ENCODE measurements at places on chromosomes 3 and 15. TPM values are rescaled to one million over a fixed set of nuclear protein-coding genes. Genes with fewer than 3 reads are reported as not detected.

Gene STAB1
- total RNA-seq, result not detected

Gene PCYT1A
- 78.1 TPM for total RNA-seq

GRCh38 chr15:101399431-101399830 is 90.1 kb downstream of the PCSK6 start:
- peaks cover 8% of the 10 kb centered on the region for H3K36me3 ChIP-seq
- H3K27ac ChIP-seq, result no peak overlapping the region
- DNase-seq, result no peak
- H3K4me3 ChIP-seq, result no peak overlapping the region

Gene FBN1
- 24.2 TPM for total RNA-seq

Gene GREM1
- not detected for total RNA-seq

Gene DNAH12
- total RNA-seq, result 0.47 TPM

- DNase-seq, result peak; percentile 4
- no peaks in the 10 kb centered on the region for H3K4me1 ChIP-seq
- H3K27ac ChIP-seq, result no peak overlapping the region
- H3K36me3 ChIP-seq, result no peaks in the 10 kb centered on the region
- no peak overlapping the region for H3K4me3 ChIP-seq
Measured at GRCh38 chr3:140236836-140237501, 302.0 kb downstream of the CLSTN2 start.

Gene OGG1
- 17.7 TPM for total RNA-seq

DNA sequence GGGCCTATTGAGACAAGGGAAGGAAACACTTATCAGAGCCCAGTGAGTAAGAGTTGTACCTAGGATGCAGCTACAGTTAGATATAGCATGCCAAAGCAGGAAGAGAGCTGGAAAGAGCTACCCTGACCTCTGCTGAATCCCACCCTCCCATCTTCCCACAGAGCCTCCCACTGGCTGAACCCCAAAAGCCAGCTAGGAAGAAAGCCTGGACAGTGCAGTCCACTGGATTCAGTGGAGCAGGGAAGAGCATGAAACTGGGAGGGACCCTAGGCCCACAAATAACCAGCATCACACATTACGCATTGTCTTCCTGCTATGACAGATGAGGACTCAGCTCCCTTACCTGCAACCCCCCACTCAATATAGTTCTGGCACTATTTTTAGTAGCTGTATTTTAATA is 81.5 kb upstream of the AKAP13 start:
- H3K4me3 ChIP-seq, result no peak overlapping the region
- no peaks in the 10 kb centered on the region for H3K27me3 ChIP-seq
- no peaks in the 10 kb centered on the region for H3K36me3 ChIP-seq
- H3K27ac ChIP-seq, result no peak overlapping the region
- peaks cover 11% of the 10 kb centered on the region for H3K4me1 ChIP-seq
- DNase-seq, result no peak

DNA sequence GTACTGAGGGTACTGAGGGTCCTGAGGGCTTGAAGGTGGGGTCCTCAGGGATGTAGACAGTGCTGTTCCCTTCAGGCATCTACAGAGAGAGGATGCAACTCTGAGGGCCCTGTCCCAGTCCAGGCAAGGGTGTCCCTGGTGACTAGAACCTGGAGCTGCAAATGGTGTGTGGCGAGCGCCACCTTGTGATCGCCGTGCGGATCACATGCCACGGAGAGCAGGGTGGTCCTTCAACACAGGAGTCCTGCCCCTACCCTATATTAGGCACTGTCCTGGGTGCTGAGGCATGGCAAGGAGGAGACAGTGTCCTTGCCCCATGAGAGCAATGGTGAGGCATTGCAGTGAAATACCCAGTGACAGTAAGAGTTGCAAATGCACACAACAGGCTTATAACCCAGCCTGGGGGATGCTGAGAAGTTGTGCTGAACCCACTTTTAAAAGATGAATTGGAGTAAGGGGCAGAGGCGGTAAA is 23.6 kb downstream of the RHCG start:
- no peaks in the 10 kb centered on the region for H3K4me1 ChIP-seq
- no peak overlapping the region for H3K27ac ChIP-seq
- peaks cover 4% of the 10 kb centered on the region for H3K36me3 ChIP-seq

Gene MGLL
- 25.3 TPM for total RNA-seq

DNA sequence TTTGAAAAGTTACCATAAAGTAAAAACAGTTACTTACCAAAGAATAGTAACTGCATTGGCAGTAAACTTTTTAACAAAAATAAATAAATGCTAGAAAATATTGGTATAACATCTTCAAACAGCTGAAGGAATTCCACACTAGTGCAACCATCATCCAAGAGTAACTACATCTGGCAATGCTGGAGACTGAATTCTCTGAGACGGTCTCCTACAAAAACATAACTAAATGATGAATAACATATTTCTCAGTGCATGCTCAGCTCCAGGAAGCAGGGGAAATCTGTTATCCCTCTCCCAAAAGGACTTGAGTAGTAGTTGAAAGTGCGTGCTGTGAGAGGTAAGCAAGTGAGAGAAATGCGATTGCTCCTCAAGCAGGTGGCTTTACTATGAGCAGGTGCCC is 526.8 kb upstream of the CCDC54 start:
- no peaks in the 10 kb centered on the region for H3K4me1 ChIP-seq
- no peaks in the 10 kb centered on the region for H3K27me3 ChIP-seq
- no peak overlapping the region for H3K4me3 ChIP-seq
- H3K36me3 ChIP-seq, result no peaks in the 10 kb centered on the region

Gene CD86
- not detected for total RNA-seq

DNA sequence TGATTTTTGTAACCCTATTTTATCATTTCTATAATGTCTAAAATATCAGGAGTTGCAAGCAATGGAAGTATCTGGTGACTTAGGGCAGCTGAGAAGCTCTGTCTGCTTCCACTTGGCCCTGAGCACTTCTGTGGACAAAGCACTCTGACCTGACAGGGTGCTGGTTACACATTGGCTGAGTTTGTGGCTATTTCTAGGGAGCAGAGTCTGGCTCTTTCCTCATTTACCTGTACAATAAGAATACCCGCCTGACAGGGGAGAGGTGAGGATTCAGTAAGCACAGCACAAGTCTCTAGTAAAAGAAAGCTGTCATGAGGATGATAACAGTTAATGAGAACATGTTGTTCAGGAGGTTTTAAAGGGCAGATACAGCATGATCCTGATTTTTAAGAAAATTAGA is 33.3 kb upstream of the SPESP1 start:
- H3K4me1 ChIP-seq, result no peaks in the 10 kb centered on the region
- DNase-seq, result no peak
- H3K27ac ChIP-seq, result no peak overlapping the region
- H3K27me3 ChIP-seq, result no peaks in the 10 kb centered on the region
- H3K4me3 ChIP-seq, result no peak overlapping the region

- no peak overlapping the region for H3K4me3 ChIP-seq
- H3K27me3 ChIP-seq, result no peaks in the 10 kb centered on the region
- peaks cover 48% of the 10 kb centered on the region for H3K4me1 ChIP-seq
Measured at GRCh38 chr15:87369269-87369668, 887.3 kb downstream of the NTRK3 start.

GRCh38 chr15:92617549-92618520 is 37.7 kb downstream of the FAM174B start:
- H3K27ac ChIP-seq, result no peak overlapping the region
- no peak overlapping the region for H3K4me3 ChIP-seq
- H3K27me3 ChIP-seq, result no peaks in the 10 kb centered on the region

DNA sequence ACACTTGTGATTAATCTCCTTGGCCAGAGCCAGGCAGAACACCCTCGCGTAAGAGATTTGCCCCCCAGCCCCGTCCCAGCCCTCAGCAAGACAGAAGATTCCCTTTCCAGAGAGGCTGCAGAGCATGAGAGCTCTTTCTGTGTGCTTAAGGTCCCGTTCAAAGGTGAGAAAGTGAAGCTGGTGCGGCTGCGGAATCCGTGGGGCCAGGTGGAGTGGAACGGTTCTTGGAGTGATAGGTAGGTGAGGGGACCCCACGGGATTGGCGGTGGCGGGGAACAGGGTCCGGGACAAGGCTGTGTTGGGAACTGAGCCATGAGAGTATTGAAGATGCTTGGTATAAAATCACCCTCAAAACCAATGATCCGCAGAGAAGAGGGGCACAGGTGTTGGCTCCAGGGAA is 34.8 kb downstream of the CAPN3 start:
- H3K4me1 ChIP-seq, result no peaks in the 10 kb centered on the region
- no peak overlapping the region for H3K4me3 ChIP-seq
- no peaks in the 10 kb centered on the region for H3K27me3 ChIP-seq
- no peaks in the 10 kb centered on the region for H3K36me3 ChIP-seq
- no peak overlapping the region for H3K27ac ChIP-seq

DNA sequence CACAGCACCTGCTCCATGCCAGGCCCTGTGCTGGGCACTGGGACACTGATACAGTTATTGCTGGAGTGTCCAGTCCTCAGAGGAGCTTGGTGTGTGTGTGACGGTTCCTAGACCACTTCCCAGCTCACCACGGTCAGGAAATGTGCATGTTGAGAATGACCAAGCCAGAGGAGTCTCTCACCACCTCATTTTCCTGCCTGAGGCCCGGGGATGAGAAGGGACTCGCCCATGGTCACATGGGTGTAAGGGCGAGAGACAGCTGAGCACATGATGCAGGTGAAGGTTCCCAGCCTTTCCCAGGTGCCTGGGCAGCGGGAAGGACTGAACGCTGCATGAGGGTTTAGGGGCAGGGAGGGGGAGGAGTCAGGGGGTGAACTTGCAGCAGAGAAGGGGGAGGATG is 180.9 kb upstream of the TLE3 start:
- no peak for DNase-seq
- no peak overlapping the region for H3K27ac ChIP-seq
- no peak overlapping the region for H3K4me3 ChIP-seq
- H3K36me3 ChIP-seq, result no peaks in the 10 kb centered on the region
- peaks cover 6% of the 10 kb centered on the region for H3K4me1 ChIP-seq

DNA sequence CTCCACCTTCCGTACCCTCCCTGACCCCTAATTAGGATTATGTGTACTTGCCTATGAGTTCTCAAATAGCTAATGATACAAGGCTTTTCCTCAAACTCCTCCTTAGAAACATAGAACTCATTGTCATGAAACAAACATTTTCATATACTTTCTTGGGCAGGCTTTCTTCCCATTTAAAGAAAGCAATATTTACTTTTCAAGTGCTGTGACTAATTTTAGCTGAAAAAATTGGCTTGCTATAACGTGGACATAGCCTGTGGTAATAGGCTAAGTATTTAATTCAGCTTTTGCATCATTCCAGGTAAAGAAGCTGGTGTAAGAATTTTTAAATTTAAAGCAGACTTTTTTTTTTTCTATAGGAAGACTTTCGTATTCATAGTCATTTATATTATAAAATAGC is 208.7 kb downstream of the SOX2 start:
- no peaks in the 10 kb centered on the region for H3K36me3 ChIP-seq
- no peaks in the 10 kb centered on the region for H3K27me3 ChIP-seq

Gene EFHB
- total RNA-seq, result 1.5 TPM

- no peak overlapping the region for H3K27ac ChIP-seq
- H3K27me3 ChIP-seq, result no peaks in the 10 kb centered on the region
- H3K4me3 ChIP-seq, result peak overlapping the region; percentile 37
- peak; percentile 72 for DNase-seq
- no peaks in the 10 kb centered on the region for H3K36me3 ChIP-seq
- peaks cover 11% of the 10 kb centered on the region for H3K4me1 ChIP-seq
Measured at GRCh38 chr3:185280572-185281365, 26.9 kb upstream of the EHHADH start.

GRCh38 chr3:34078418-34078817 is 280.0 kb downstream of the PDCD6IP start:
- H3K4me1 ChIP-seq, result no peaks in the 10 kb centered on the region
- H3K4me3 ChIP-seq, result no peak overlapping the region
- no peak for DNase-seq
- peaks cover 19% of the 10 kb centered on the region for H3K27me3 ChIP-seq
- no peak overlapping the region for H3K27ac ChIP-seq
- H3K36me3 ChIP-seq, result no peaks in the 10 kb centered on the region

- no peak overlapping the region for H3K4me3 ChIP-seq
- no peak for DNase-seq
- no peaks in the 10 kb centered on the region for H3K4me1 ChIP-seq
- H3K36me3 ChIP-seq, result peaks cover 49% of the 10 kb centered on the region
Measured at GRCh38 chr15:28132524-28133275, 33.6 kb upstream of the OCA2 start.

Gene ESYT3
- 0.44 TPM for total RNA-seq

- DNase-seq, result peak; percentile 92
- peaks cover 47% of the 10 kb centered on the region for H3K4me1 ChIP-seq
- no peaks in the 10 kb centered on the region for H3K27me3 ChIP-seq
- peaks cover 6% of the 10 kb centered on the region for H3K36me3 ChIP-seq
- H3K27ac ChIP-seq, result peak overlapping the region; percentile 92
Measured at GRCh38 chr15:83844742-83845141, 190.8 kb downstream of the ADAMTSL3 start.

GRCh38 chr3:134885877-134886621 is 91.0 kb downstream of the EPHB1 start:
- no peak overlapping the region for H3K4me3 ChIP-seq
- no peaks in the 10 kb centered on the region for H3K27me3 ChIP-seq
- DNase-seq, result no peak
- H3K4me1 ChIP-seq, result no peaks in the 10 kb centered on the region
- no peak overlapping the region for H3K27ac ChIP-seq

Gene ZIC1
- total RNA-seq, result not detected

Gene NPAP1
- total RNA-seq, result not detected

Gene CADM2
- not detected for total RNA-seq

DNA sequence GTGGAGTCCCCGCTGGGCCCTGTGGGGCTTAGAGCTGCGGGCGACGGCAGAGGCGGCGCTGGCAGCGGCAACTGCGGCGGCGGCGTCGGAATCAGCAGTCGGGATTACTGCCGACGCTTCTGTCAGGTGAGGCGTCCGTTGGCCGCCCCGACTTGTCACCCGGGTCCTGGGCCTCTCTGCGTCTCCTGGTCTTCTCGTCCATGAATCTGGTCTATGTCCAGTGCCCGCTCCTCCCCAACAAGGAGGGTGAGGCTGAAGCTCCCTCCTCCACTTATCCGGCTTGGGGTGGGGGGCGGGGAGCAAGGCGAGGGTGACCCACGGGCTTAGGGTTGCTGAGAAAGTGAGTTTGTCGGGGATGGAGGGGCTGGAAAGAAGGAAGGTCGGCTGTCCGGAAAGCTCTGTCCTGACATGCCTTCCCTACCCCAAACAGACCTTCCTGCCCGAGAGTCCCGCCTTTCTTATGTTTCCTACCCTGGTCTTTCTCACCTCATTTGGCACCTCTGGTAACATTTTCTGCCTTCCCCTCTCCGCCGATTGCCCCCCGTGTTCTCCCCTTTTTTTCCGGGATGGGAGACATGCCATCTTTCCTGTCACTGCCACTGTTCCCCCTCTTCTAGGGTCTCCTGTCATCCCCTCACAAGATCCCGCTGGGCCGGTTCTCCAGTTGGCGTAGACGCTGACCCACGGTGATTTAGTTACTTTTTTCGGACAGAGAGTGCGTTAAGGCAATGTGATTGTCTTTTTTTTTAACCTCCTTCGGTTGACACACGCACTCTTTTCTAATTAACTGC is 520 bp downstream of the ZNF654 start:
- peak overlapping the region; percentile 97 for H3K4me3 ChIP-seq
- H3K4me1 ChIP-seq, result peaks cover 17% of the 10 kb centered on the region
- H3K36me3 ChIP-seq, result peaks cover 33% of the 10 kb centered on the region
- H3K27me3 ChIP-seq, result no peaks in the 10 kb centered on the region
- peak overlapping the region; percentile 94 for H3K27ac ChIP-seq

Gene IREB2
- total RNA-seq, result 50.1 TPM

GRCh38 chr15:41942886-41943285 is 29.5 kb downstream of the EHD4 start:
- H3K36me3 ChIP-seq, result peaks cover 10% of the 10 kb centered on the region
- no peak overlapping the region for H3K4me3 ChIP-seq
- no peak for DNase-seq
- H3K27ac ChIP-seq, result peak overlapping the region; percentile 67
- H3K27me3 ChIP-seq, result no peaks in the 10 kb centered on the region
